ENCODE measurements at places on chromosomes 3 and 15.

DNA sequence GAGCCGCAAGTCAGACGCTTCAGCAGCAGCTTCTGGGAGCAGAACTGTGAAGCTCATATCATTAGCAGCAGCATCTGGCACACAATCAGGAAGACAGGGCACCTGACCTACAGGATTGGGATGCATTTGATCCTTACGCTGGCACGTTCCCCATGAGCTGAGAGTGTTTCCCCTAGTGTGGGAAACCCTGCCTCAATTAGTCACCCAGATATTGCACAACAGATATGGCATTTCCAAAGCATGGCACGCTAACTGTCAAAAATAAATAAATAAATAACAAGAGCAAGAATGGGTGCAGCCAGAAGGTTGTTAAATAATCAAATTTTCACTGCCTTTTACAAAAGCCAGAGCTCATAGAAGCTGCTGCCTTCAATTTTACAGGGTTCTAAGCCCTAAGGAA is 189.6 kb upstream of the THBS1 start:
- no peak for DNase-seq

DNA sequence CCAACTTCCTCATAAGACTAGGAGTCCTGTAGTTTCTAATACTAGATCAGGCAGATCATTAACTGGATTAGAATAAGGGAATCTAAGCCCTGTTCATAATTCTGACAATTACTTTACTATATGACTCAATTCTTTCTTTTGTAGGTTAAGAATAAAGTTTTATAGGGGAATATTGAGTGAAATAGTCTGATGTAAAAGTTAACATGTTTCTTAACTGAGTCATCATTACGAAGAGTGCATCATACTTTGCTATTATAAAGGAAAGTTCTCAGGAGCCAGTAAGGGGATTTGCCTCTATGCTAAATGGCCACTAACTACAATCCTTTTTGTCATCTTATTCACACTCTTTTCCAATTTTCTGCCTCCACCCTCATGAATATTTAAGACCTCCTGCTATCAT is 63.1 kb downstream of the POLQ start:
- DNase-seq = no peak

- no peak for DNase-seq
Measured at GRCh38 chr3:38009807-38010591, 19.4 kb downstream of the VILL start.

DNA sequence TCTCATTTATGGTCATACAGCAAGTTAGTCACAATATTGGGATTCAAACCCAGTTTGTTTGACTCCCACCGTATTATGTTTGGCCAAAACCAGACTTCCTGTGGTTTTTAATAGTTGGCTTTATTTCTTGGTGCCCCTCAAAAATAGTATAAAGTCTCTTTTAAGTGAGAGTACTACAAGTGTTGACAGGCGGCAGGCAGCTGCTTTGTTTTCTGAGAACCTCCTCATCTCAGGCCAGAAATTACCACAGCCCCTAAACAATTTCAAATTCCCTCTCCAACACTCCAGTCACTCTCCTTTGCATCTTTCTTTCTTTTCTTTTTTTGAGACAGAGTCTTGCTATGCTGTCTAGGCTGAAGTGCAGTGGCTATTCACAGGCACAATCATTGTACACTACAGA is 121.5 kb downstream of the POLR2M start:
- no peak for DNase-seq

DNA sequence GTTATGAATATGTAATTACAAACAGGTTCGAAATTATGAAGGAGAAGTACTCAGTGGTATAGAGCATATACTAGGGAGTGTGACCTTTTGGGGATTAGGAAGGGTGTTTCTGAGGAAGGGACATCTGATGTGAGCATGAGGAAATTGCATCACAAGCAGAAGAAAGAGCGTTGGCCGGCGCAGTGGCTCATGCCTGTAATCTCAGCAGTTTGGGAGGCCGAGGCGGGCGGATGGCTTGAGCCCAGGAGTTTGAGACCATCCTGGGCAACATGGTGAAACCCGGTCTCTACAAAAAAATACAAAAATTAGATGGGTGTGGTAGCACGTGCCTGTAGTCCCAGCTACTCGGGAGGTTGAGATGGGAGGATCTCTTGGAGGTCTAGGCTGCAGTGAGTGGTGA is 6.9 kb downstream of the CMTM7 start:
- peak; percentile 16 for DNase-seq

GRCh38 chr3:195512798-195513345 is 30.3 kb downstream of the PPP1R2 start:
- DNase-seq = no peak

GRCh38 chr3:142680710-142681109 is 43.1 kb upstream of the TRPC1 start:
- DNase-seq = no peak

GRCh38 chr15:36763685-36764084 is 184.3 kb downstream of the CDIN1 start:
- DNase-seq = no peak

GRCh38 chr3:163547014-163547685 is 1531.1 kb downstream of the SI start:
- no peak for DNase-seq

GRCh38 chr3:172711454-172711795 is 558 bp upstream of the NCEH1 start:
- no peak for DNase-seq

DNA sequence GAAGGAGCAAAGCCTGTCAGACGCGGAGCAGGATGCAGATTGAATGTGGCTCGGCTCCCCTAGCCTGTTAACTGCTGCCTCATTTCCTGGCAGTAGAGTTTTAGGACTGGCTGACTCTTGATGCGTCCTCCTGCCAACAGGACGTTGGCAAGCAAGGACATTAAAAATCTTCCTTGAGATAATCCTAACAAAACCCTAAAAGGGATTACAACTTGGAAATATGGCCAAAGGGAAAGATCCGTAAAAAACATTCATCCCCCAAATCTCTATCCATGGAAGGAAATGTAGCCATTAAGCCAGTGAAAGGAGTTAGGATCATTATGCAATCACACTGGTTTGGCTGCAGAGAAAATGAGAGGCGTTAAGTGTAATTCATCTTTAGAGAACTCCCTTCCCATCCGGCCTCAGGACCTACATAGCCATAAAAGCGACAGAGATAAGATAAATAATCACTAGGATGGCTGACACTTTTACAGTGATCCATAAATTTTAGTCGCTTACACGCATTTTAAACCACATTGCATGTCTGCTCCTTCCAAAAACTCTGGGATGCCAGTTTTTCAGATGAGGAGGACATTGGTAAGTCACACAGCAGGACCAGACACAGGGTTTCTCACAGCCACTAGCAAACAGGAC is 44.5 kb upstream of the C3orf80 start:
- DNase-seq = no peak

DNA sequence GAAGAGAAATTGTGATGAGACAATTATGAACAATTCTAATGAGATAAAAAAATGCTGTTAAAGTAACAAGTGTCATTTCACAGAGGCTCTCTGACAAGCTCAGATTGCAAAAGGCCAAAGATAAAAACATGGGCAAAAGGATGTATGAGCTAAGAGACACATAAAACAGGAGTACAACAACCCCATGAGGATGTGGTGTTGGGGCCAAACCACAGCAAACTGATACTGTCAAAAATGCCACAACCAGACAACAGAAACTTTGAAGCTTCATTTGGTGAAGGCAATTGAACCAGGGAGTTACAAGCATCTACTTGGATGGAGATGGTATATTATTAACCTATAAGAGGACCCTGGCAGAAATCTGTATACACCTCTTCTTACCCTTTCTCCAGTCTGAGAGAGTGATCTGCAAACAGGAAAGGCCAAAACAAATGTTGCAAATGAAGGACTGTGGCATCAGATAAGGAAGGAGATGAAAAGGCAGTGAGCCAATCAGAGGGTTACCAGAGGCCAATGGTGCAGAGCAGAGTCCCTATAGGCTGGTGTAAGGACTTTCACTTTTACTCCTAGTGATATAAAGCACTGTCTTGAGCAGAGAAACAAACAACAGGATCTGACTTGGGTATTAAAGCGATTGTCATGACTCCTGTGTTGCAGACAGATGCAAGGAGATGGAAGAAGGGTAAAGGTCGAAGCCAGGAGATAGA is 659.0 kb downstream of the NTRK3 start:
- peak; percentile 8 for DNase-seq

GRCh38 chr15:33963831-33964664 is 4.2 kb upstream of the CHRM5 start:
- DNase-seq = peak; percentile 63

GRCh38 chr3:15923640-15924405 is 126.0 kb upstream of the ANKRD28 start:
- DNase-seq = no peak

DNA sequence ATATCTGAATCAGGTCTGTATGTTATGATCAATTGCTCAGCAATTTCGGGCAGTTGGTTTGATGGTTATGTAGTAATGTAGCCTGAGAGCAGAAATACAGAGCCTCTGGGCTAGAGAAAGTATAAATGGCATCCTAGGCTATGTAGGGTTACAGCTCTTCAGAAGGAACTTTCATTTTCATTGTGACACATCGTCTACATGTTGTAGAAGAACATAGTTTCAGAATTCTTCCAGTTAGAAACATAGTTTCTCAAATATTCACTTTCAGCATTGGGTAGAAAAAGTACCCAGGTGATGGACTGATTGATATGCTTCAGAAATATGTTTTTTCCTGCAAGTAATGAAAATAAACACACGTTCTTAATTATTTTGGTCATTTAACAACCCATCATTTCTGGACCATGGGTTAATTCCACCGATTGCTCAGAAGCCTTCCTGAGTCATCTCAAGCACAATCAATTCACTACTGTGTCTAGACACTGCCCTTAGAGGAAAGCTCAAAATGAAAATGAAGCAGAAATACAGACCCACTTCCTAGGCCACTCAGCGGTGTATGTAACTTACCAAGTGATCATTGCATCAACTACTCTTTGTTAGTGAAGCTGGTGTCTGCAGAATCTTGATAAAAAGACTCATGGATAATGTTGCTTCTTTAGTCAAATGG is 88.8 kb upstream of the TSEN2 start:
- peak; percentile 24 for DNase-seq
